CD4-positive, alpha-beta T cell (primary cell): ENCODE measurements at places on chromosomes 2 and 18.

- DNase-seq: no peak
Measured at GRCh38 chr2:196967116-196967515, 40.6 kb upstream of the PGAP1 start.

DNA sequence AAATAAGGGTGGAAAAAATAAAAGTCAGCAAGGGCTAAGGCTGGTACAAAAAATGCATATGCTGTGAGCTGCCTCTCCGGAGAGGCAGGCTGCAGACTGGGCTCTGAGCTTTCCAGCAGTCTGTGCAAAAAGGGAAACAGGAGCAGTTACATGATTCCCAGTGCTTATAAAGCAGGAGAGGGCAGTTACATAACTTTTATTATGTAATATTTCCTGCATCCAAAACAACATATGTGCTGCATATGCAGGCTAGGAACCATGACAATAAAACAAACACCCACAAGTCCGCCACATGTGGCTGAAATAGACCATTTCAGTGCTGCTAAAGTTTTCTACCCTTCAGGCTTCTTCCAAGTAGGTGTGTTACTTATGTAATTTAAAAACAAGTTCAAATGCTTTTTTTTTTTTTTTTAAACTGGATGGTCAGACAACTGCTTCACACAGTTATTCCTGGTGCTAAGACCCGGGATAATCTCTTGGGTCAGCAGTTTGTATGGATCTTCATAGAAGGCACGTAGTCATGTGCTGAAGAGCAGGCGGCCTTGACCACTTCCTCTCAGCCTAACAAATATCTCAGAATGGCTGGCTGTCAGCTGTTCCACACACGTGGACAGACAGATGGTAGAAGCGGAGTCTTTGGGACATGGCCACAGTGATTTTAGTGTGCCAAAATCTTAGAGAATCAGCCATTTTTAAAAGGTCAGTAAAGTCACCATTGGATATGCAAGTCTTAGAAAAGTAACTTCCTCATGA, 43.5 kb downstream of the ARMC9 start:
- no peak for DNase-seq

GRCh38 chr2:185372188-185372587, 366.4 kb upstream of the FSIP2 start:
- no peak for DNase-seq

- DNase-seq: peak; percentile 79
Measured at GRCh38 chr18:47748847-47749599, 181.4 kb downstream of the SMAD2 start.

DNA sequence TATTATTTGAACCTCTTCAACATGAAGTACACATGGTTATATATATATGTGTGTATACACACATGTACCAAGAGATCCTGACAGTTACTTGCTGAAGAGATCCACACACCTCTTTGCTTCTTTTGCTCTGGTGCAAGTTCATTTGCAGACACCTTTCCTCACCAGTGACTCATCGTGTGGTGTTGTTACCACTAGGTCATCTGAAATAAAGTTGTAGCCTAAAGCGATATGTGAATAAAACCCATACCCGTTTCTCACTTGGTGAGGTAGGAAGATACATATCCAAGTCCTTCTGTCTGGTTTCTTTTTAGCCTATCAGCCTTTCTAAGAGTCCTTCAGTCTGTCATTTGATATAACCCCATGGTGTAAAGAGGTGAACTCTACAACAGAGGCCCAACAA, 379.4 kb upstream of the RAB12 start:
- no peak for DNase-seq

DNA sequence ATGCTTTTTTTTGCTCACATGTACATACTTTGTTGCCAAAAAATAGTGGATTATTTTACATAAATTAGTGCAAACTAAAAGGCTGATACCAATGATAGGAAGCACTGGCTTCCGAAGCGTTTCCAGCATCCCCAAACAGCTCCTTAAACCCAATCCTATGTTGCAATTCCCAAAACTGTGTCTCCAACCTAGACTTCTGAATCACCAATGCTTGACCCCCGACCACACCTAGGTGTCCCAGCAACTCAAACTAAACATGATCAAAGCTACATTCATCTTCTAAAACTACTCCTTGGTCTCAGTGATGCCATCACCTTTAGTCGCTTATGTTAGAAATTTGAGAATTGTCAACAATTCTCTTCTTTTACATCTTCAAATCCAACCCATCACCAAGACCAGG, 13.4 kb downstream of the ATP8B1 start:
- DNase-seq: no peak

GRCh38 chr18:73842795-73843394, 304.7 kb downstream of the FBXO15 start:
- DNase-seq: peak; percentile 27

GRCh38 chr18:79522451-79523205, 126.9 kb downstream of the NFATC1 start:
- DNase-seq: peak; percentile 86

- DNase-seq: no peak
Measured at GRCh38 chr18:77203071-77203470, 46.6 kb upstream of the GALR1 start.

GRCh38 chr2:136206613-136207012, 88.7 kb upstream of the CXCR4 start:
- no peak for DNase-seq

DNA sequence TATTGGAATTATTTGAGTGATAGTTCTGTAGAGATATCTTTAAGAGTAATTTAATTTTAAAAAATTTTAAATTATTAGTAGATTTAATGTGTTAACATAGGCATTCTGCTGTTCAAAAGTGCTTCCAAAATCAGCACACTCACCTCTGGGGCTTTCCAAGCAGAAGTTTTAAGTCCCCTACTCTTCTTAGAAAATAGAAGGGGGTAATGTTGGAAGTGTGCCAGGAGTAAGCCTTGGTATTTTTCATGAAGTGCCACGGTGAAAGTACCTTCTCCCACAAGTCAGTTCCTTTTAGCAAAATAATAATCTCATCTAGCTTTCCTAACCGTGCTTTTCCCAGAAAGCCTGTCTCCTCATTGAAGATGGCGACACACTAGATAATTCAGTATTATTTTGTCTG, 3.9 kb upstream of the TNFRSF11A start:
- DNase-seq: no peak

GRCh38 chr2:98461498-98462049, 16.9 kb downstream of the INPP4A start:
- no peak for DNase-seq

DNA sequence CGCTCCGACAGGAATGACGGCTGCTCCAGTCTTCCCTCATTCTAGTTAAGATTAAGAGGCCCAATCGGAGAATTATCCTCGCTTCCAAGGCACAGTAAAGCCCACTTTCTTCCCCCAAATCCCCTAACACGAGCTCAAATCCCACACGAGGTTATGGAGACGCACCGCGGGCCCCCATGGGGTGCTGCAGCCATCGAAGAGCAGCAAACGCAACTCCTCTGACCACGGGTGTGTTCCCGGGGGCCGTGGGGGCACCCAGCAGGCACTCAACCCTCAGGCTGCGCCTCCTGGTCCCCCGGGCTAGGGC, 446 bp downstream of the COPS9 start:
- DNase-seq: no peak

DNA sequence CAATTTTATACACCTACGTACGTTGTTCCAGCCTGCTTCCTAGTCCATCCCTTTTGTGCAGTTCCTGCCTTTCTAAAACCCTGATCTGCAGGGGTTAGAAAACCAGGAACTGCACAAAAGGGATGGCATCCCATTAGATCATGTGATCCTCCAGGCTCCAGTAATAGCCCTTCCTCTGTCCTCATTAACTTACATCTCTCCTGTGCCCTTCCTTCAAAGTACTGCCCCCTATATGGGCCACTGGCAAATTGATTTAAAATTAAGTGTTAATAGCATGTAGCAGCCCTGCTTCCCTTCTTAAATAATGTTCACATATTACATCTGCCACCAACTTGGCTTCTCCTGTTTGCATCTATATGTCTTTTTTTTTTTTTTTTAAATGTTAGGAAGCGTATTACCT, 61.3 kb upstream of the NXPH2 start:
- DNase-seq: no peak

- DNase-seq: no peak
Measured at GRCh38 chr2:229601396-229601795, 113.0 kb downstream of the DNER start.

GRCh38 chr2:113768770-113769169, 12.3 kb upstream of the SLC35F5 start:
- DNase-seq: no peak

DNA sequence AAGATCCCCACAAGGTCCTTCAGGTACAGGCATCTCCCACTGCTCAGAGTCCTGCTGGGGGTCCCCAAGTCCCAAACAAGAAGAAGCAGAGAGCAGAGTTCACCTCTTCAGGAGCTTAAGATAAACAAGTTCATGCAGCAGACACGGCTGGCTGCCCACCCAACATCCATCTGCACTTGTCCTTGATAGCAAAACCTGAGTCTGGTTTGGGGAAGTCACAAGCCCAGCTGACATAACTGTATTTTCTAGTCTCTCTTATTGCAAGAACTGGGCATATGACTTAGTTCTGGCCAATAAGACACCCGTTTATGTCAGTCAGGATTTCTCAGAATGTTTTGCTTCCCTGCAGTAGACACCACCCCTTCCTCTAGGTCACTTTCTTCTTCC, 31.8 kb downstream of the AFF3 start:
- no peak for DNase-seq

DNA sequence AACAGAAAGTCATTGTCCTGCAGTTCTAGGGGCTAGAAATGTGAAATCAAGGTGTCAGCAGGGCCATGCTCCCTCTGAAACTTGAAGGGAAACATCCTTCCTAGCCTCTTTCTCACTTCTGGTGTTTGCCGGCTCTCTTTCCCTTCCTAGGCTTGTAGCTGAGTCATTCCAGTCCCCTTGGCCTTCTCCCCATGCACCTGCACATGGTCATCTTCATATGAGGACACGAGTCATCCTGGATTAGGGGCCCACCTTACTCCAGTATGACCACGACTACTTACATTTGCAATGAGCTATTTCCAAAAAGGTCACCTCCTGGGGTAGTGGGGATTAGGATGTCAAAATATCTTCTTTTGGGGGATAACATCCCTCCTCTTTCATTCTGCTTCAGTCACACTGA, 168.5 kb upstream of the CXCR4 start:
- no peak for DNase-seq

DNA sequence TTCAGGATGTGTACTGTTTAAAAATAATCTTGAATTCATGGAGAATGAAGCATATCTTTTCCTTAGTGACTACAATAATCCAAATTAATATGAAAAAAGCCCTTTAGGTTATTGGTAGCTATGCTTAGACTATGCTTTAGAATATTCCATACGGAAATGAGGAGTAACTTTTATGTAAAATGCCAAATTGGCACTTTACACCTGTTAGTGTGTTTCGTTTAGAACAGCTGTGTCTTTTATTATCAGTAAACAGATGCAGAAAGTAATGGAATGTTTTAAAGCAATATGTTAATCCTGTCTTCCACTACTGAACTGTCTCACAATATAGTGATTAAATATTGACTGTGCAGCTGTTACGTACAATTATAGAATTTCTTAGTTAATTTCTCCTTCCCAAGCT, 129.6 kb downstream of the PMS1 start:
- DNase-seq: no peak

DNA sequence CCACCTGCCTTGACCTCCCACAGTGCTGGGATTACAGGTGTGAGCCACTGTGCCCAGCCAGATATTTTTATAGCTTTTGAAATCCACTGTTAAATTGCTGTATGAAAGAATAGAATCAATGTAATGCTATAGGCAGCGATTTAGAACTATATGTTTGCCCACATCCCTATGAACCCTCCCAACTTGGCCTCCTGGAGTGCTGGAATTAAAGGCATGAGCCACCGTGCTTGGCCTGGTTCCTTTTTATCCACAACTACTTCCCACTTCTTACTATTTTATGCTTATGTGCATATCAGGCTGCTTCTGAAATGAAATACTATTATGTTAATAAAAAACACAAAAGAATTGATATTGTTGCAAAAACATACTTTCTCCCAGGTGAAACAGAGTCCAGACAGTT, 11.6 kb upstream of the PTPN2 start:
- no peak for DNase-seq

- no peak for DNase-seq
Measured at GRCh38 chr2:148680462-148680861, 35.9 kb downstream of the EPC2 start.
